ENCODE measurements at places on chromosomes 11 and 22. TPM values are rescaled to one million over a fixed set of nuclear protein-coding genes. Genes with fewer than 3 reads are reported as not detected.

Gene LRRC75B
- total RNA-seq: 4.2 TPM

Gene OR5B21
- total RNA-seq: not detected

Gene NXPE2
- not detected for total RNA-seq

Gene CLCF1
- 1.8 TPM for total RNA-seq

Gene TCIRG1
- total RNA-seq: 30.5 TPM

Gene SYT9
- not detected for total RNA-seq

Gene MYRF
- under 0.01 TPM for total RNA-seq

Gene MICALL1
- total RNA-seq: 201 TPM

Gene PTGDR2
- not detected for total RNA-seq

Gene GAS2
- total RNA-seq: 1.8 TPM

Gene ACR
- not detected for total RNA-seq

Gene HORMAD2
- total RNA-seq: not detected

Gene C22orf31
- total RNA-seq: not detected

Gene SLC22A12
- total RNA-seq: not detected

Gene MCAT
- 11.8 TPM for total RNA-seq

Gene CDCA5
- 0.53 TPM for total RNA-seq

Gene OR52I1
- total RNA-seq: not detected

Gene PPM1F
- 17.9 TPM for total RNA-seq

Gene VWCE
- 0.26 TPM for total RNA-seq

Gene SOX10
- total RNA-seq: not detected

Gene SLC7A4
- under 0.01 TPM for total RNA-seq

Gene SHISA8
- not detected for total RNA-seq

Gene ANKK1
- total RNA-seq: 0.26 TPM

Gene OR10A2
- total RNA-seq: not detected

Gene ANO1
- 1.3 TPM for total RNA-seq

Gene MUC6
- not detected for total RNA-seq

Gene FAM227A
- 0.26 TPM for total RNA-seq

Gene OR10D3
- not detected for total RNA-seq

Gene CDON
- total RNA-seq: 2.9 TPM

Gene ENTHD1
- not detected for total RNA-seq

Gene TTC36
- not detected for total RNA-seq

Gene PPME1
- 19.2 TPM for total RNA-seq

Gene SCUBE2
- total RNA-seq: not detected

Gene KCNJ5
- total RNA-seq: 15.5 TPM

Gene CASP5
- not detected for total RNA-seq

Gene SCGB1A1
- total RNA-seq: not detected

Gene CLDN5
- total RNA-seq: 0.38 TPM

Gene OMP
- total RNA-seq: not detected

Gene GGT5
- total RNA-seq: not detected

Gene RAG2
- not detected for total RNA-seq

All from bronchial epithelial cell (primary cell).